ENCODE measurements at places on chromosomes 3 and 15.

- H3K27me3 ChIP-seq = peaks cover 5% of the 10 kb centered on the region
- peaks cover 22% of the 10 kb centered on the region for H3K4me1 ChIP-seq
- DNase-seq = no peak
- H3K36me3 ChIP-seq = peaks cover 5% of the 10 kb centered on the region
Measured at GRCh38 chr15:98966091-98966787, 41.4 kb downstream of the PGPEP1L start.

GRCh38 chr3:141618938-141619337, 119.2 kb upstream of the RNF7 start:
- no peak overlapping the region for H3K4me3 ChIP-seq
- no peaks in the 10 kb centered on the region for H3K4me1 ChIP-seq
- DNase-seq = no peak
- H3K27ac ChIP-seq = no peak overlapping the region
- H3K36me3 ChIP-seq = no peaks in the 10 kb centered on the region
- H3K27me3 ChIP-seq = no peaks in the 10 kb centered on the region

- H3K4me3 ChIP-seq = peak overlapping the region; percentile 89
- H3K27ac ChIP-seq = peak overlapping the region; percentile 71
- H3K4me1 ChIP-seq = peaks cover 22% of the 10 kb centered on the region
- peaks cover 7% of the 10 kb centered on the region for H3K36me3 ChIP-seq
- no peaks in the 10 kb centered on the region for H3K27me3 ChIP-seq
Measured at GRCh38 chr3:183884097-183884426, 618 bp downstream of the PARL start.

DNA sequence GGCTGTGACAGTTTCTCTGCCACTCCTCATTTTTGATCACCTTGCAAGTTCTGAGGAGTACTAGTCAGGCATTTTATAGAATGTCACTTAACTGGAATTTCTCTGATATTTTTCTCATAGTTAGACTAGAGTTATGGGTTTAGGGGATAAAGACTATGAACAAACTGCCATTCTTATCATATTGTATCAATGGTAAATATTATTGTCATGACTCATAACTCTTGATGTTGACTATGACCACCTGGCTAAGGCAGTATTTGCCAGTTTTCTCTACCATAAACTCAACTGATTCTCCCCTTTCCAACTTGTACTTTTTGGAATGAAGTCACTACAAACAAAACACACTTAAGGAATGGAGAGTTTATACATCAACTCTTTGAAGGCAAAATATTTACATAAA, 22.7 kb upstream of the OR5K1 start:
- no peak overlapping the region for H3K4me3 ChIP-seq
- no peaks in the 10 kb centered on the region for H3K4me1 ChIP-seq
- no peak overlapping the region for H3K27ac ChIP-seq
- H3K36me3 ChIP-seq = no peaks in the 10 kb centered on the region
- no peak for DNase-seq
- H3K27me3 ChIP-seq = no peaks in the 10 kb centered on the region

GRCh38 chr3:192935441-192935840, 17.8 kb upstream of the MB21D2 start:
- H3K36me3 ChIP-seq = no peaks in the 10 kb centered on the region
- H3K27ac ChIP-seq = no peak overlapping the region
- no peaks in the 10 kb centered on the region for H3K4me1 ChIP-seq
- H3K4me3 ChIP-seq = no peak overlapping the region

- peaks cover 29% of the 10 kb centered on the region for H3K27me3 ChIP-seq
- DNase-seq = no peak
- H3K27ac ChIP-seq = no peak within 1 kb of the TSS
Measured at GRCh38 chr3:99638167-99638948, at the start of gene COL8A1. COL8A1 (plus strand) TSS chr3:99638594; CDS start chr3:99790683, 152,089 bp downstream.

- no peaks in the 10 kb centered on the region for H3K27me3 ChIP-seq
- H3K4me3 ChIP-seq = peak overlapping the region; percentile 8
- peak; percentile 77 for DNase-seq
- H3K36me3 ChIP-seq = no peaks in the 10 kb centered on the region
- peaks cover 85% of the 10 kb centered on the region for H3K4me1 ChIP-seq
Measured at GRCh38 chr3:124619887-124620599, 110.2 kb upstream of the UMPS start.

DNA sequence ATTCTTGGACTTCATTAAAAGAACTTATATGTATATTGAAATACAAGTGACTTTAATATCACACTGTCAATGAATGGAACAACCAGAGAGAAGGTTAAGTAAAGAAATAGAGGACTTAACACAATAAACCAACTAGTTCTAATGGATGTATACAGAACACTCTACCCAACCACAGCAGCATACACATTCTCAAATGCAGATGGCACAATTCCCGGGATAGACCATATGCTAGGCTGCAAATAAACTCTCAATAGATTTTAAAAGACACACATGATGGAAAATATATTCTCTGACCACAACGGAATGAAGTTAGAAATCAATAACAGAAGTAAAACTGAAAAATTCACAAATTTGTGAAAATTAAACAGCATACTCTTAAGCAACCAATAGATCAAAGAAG, 214.3 kb upstream of the LINGO1 start:
- no peak for DNase-seq
- no peak overlapping the region for H3K27ac ChIP-seq
- no peaks in the 10 kb centered on the region for H3K27me3 ChIP-seq
- no peak overlapping the region for H3K4me3 ChIP-seq
- H3K4me1 ChIP-seq = no peaks in the 10 kb centered on the region

DNA sequence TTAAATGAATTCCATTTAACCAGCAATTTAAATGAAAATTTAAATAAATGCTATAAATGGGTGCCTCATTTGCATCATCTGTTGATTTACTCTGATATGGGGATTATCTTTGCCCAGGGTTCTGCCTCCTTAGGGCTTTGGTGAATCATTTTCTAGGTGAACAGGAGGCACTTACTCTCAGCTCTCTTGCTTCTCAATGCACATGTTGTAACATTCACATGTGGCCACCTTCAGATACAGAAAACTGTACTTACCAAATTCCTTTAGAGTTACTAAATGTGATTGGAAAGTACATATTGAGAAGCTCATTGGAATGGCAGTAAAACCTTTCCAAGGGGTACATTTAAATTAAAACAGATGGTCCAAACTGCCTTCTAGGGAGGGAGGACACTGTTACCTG, 20.8 kb downstream of the GADL1 start:
- DNase-seq = no peak
- H3K4me3 ChIP-seq = no peak overlapping the region
- no peak overlapping the region for H3K27ac ChIP-seq
- no peaks in the 10 kb centered on the region for H3K27me3 ChIP-seq
- H3K36me3 ChIP-seq = no peaks in the 10 kb centered on the region
- no peaks in the 10 kb centered on the region for H3K4me1 ChIP-seq

- H3K4me3 ChIP-seq = no peak overlapping the region
- no peaks in the 10 kb centered on the region for H3K36me3 ChIP-seq
- H3K27me3 ChIP-seq = no peaks in the 10 kb centered on the region
- H3K27ac ChIP-seq = no peak overlapping the region
- DNase-seq = no peak
Measured at GRCh38 chr3:131388490-131388799, 6.9 kb downstream of the NUDT16 start.

DNA sequence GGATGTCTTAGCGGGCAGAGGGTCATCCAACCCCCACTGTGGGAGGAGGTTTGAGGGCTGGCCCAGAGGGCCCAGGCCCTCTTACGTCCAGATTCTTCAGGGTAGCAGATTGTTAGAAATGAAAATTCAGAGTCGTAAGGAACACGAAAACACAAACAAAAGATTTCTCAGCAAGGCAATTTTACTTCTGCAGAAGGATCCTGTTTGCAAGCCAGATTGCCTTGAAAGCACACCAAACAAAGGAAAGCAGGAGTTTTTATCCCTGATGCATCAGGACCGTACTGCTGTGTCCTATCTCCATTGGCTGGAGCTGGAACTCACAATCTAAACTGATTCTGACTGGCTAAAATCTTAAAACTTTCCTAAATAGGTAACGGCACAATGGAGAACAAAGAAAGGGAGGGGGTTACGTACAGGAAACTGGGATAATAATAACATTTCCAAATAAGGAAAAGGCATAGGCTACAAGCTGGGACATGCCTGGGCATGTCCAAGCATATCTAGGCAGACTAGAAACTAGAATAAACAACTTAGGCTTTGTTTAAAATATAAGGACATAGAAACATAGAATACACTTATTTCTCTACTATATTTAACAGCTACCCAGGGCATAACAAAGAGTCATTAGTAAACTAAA, 97.3 kb upstream of the C2CD4B start:
- no peak overlapping the region for H3K4me3 ChIP-seq
- H3K27ac ChIP-seq = no peak overlapping the region
- peaks cover 2% of the 10 kb centered on the region for H3K27me3 ChIP-seq
- no peaks in the 10 kb centered on the region for H3K36me3 ChIP-seq
- DNase-seq = no peak

- H3K36me3 ChIP-seq = peaks cover 5% of the 10 kb centered on the region
- H3K4me3 ChIP-seq = no peak overlapping the region
- H3K27me3 ChIP-seq = no peaks in the 10 kb centered on the region
- DNase-seq = no peak
- peak overlapping the region; percentile 43 for H3K27ac ChIP-seq
Measured at GRCh38 chr3:124876401-124876878, 10.7 kb downstream of the ITGB5 start.

DNA sequence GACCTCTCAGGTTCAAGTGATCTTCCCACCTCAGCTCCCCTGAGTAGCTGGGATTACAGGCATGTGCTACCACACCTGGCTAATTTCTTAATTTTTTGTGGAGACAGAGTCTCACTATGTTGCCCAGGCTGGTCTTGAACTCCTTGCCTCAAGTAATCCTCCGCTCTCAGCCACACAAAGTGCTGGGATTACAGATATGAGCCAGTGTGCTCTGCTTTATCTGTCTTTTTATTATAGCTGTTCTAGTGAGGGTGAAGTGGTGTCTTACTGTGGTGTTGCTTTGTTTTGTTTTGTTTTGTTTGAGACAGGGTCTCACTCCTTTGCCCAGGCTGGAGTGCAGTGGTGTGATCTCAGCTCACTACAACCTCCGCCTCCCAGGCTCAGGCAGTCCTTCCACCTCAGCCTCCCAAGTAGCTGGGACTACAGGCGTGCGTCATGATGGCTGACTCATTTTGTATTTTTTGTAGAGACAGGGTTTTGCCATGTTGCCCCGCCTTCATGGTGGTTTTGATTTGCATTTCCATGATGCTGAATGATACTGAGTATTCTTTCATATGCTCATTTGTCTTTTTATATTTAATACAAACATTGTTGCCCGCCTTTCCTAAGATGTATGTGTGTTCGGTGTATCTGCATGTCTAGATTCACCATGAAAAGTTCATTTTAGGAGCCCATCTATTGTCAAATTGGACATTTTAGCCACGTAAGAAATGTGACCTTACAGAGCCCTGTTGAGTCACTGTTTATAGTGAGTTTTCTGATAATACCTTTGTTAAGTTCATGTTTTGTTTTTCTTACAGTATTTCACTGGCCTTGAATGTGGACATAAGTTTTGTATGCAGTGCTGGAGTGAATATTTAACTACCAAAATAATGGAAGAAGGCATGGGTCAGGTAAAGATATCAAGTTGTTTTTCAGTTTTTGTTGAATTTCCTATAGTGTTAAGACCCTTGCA, 80.6 kb downstream of the ARIH1 start:
- peaks cover 41% of the 10 kb centered on the region for H3K36me3 ChIP-seq
- H3K27ac ChIP-seq = no peak overlapping the region
- DNase-seq = peak; percentile 4
- no peak overlapping the region for H3K4me3 ChIP-seq
- no peaks in the 10 kb centered on the region for H3K27me3 ChIP-seq
- peaks cover 12% of the 10 kb centered on the region for H3K4me1 ChIP-seq

DNA sequence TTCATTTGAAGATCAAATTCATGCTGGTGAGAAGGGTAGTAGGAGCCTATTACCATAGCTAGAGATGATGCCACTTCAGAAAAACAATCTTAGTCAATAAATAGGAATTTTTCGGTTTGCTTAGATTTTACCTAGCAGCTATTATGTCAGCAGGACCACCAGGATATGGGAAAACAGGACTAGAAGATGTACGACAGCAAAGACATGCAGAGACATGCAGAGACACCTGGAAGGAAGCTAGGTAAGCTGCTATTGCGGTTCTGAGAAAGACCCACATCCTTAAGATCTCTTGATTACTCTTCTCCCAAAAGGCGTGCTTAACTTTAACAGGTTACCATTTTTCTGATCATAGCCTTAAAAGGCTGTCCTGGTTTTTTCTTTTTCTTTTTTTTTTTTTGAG, 64.8 kb upstream of the THSD4 start:
- no peaks in the 10 kb centered on the region for H3K27me3 ChIP-seq
- no peaks in the 10 kb centered on the region for H3K4me1 ChIP-seq
- DNase-seq = no peak
- no peak overlapping the region for H3K27ac ChIP-seq

DNA sequence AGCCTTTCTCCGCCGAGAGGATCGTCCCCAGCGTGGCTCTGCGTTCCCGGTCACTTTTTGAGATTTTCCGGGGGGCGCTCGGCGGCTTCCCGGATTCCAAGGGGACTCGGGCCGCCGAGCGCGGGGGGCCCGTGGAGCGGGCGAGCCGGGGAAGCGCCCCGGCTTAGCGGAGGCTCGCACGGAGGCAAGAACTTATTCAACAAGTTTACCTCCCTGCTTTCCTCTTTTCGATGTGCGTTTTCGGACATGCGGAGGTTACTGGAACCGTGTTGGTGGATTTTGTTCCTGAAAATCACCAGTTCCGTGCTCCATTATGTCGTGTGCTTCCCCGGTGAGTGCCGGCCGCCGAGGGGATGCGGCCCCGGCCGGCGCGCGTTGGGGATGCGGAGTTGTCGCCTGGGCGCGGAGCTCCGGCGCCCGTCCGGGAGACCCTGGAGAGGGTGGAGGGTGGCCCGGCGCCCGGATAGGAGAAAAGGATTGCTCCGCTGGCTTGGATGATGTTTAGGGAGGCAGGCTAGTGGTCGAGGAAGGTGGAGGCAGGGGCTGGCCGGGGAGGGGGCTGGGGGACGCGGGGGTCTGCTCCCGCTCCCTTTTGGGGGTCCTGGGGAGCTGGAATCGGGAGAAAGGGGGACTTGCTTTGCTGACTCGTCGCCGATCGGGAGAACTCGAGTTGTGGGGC, 810 bp downstream of the PTPRG start:
- H3K4me3 ChIP-seq = peak overlapping the region; percentile 86
- no peaks in the 10 kb centered on the region for H3K27me3 ChIP-seq

- H3K4me1 ChIP-seq = no peaks in the 10 kb centered on the region
- DNase-seq = no peak
- H3K36me3 ChIP-seq = no peaks in the 10 kb centered on the region
- no peak overlapping the region for H3K27ac ChIP-seq
Measured at GRCh38 chr3:37810848-37811247, 50.8 kb upstream of the CTDSPL start.

DNA sequence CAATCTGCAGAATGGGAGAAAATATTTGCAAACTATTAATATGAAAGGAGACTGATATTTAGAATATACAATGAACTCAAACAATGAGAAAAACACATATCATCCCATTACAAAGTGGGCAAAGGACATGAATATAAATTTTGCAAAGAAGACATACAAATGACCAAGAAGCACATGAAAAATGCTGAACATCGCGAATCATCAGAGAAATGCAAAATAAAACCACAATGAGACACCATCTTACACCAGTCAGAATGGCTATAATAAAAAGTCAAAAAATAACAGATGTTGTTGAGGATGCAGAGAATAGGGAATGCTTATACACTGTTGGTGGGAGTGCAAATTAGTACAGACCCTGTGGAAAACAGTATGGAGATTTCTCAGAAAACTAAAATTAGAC, 83.6 kb downstream of the RAP2B start:
- H3K27me3 ChIP-seq = no peaks in the 10 kb centered on the region
- no peaks in the 10 kb centered on the region for H3K36me3 ChIP-seq
- no peak overlapping the region for H3K4me3 ChIP-seq
- no peak for DNase-seq
- no peak overlapping the region for H3K27ac ChIP-seq
- H3K4me1 ChIP-seq = no peaks in the 10 kb centered on the region

GRCh38 chr3:105253225-105253624, 113.5 kb upstream of the ALCAM start:
- no peak for DNase-seq
- H3K36me3 ChIP-seq = no peaks in the 10 kb centered on the region
- no peak overlapping the region for H3K4me3 ChIP-seq
- H3K27ac ChIP-seq = no peak overlapping the region
- H3K4me1 ChIP-seq = no peaks in the 10 kb centered on the region
- H3K27me3 ChIP-seq = no peaks in the 10 kb centered on the region

Data from HepG2 (cell line).